NCI-H69 (cell line): ENCODE measurements at places on chromosomes 1 and 21.

GRCh38 chr1:14611792-14612191 lies 13.3 kb downstream of the KAZN start:
- no peak for DNase-seq

- no peak for DNase-seq
Observed at GRCh38 chr1:162347281-162347680, 29.4 kb downstream of the SPATA46 start.

DNA sequence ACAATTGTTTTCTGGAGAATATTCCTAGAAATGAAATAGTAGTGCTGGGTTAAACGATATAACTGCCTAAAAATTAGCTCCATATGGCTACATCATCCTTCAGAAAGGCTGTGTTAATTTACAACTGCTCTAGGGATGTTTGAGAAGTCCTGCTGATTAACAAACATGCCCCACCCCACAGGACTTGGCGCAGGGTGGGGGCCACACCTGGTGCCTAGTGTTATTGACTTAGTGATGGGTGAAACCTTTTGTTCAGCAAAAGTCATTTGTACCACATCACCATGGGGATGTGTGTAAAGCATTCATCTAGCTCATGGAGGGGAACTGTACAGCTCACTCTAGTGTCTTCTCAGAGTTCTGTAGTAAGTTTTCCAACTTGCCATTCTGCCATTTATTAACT lies 492.8 kb downstream of the CAMTA1 start:
- peak; percentile 97 for DNase-seq

- DNase-seq: no peak
Observed at GRCh38 chr1:111569913-111570312, 49.7 kb upstream of the RAP1A start.

- DNase-seq: peak; percentile 66
Observed at GRCh38 chr21:45363921-45364467, 41.0 kb upstream of the COL18A1 start.

GRCh38 chr1:96427616-96428015 lies 294.0 kb upstream of the PTBP2 start:
- no peak for DNase-seq

- DNase-seq: peak; percentile 70
Observed at GRCh38 chr1:231806623-231807495, 180.3 kb downstream of the DISC1 start.

DNA sequence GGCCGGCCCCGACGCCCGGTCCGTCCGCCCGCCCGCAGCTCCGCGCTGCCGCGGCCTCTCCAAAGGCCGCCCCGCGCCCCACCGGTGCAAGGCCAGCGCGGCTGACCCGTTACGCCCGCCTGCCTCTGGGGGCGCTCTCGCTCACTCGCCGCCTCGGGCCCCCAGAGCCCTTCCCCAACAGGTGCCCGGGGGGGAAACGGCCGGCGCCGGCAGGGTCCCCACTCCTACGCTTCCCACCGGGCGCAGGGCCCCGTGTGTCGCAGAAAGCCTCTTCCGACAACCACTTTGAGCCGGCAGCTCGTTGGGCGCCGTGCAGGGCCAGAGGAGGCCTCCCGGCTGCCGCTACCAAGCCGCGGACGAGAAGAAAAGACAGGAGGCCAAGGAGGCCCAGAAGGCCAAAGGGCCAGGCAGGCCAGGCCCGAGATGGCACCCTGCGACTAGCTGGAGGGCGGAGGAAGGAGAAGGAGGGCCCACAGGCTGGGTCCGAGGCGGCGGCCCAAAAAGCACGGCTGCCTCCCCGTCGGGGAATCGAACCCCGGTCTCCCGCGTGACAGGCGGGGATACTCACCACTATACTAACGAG lies 64.9 kb upstream of the FCGR2A start:
- no peak for DNase-seq

- peak; percentile 76 for DNase-seq
Observed at GRCh38 chr1:151934048-151934493, 24.8 kb upstream of the THEM4 start.

DNA sequence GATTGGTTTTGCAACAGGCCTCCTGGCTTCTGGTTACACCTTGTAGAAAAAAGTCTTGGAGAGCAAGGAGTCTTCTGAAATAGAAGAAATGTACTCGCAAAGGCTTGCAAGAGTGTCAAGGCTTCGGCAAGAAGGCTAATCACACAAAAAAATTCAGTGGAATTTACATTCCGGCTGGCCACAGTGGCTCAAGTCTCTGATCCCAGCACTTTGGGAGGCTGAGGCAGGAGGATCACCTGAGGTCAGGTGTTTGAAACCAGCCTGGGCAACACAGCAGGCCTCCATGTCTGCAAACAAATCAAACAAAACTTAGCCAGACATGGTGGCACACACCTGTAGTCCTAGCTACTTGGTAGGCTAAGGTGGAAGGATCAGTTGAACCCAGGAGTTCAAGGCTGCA lies 7.7 kb upstream of the DOP1B start:
- no peak for DNase-seq

- no peak for DNase-seq
Observed at GRCh38 chr1:1181938-1182410, 8.3 kb downstream of the TTLL10 start.

- DNase-seq: peak; percentile 56
Observed at GRCh38 chr1:179785031-179785431, 41.9 kb downstream of the FAM163A start.

DNA sequence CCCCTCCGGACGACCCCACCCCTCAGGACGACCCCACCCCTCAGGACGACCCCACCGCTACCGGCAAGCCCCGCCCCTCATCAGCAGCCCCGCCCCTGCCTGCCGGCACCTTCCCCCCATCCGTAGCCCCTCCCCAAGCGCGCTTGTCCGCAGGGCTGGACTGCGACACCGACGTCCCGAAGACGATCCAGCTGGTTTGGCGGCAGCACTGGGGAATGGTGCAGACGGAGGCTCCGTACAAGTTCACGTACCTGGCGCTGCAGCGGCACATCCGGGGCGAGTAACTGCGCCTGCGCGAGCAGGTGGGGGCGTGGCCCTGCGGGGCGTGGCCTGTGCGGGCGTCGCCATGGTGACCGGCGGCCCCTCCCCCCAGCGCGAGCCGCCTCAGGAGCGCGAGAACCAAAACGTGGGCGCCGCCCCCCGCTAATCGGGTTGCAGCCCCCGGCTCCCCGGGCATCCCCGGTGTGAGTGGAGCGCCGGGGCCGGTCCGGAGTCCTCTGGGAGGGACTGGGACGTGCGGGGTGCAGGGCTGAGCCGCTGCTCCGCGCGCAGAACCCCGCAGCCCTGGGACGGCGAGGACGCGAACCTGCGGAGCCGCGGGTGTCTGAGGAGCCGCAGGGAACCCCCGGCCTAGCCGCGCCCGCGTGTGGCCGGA lies 4.9 kb downstream of the RNF223 start:
- peak; percentile 80 for DNase-seq

- no peak for DNase-seq
Observed at GRCh38 chr1:224632381-224632871, 16.3 kb downstream of the CNIH3 start.

DNA sequence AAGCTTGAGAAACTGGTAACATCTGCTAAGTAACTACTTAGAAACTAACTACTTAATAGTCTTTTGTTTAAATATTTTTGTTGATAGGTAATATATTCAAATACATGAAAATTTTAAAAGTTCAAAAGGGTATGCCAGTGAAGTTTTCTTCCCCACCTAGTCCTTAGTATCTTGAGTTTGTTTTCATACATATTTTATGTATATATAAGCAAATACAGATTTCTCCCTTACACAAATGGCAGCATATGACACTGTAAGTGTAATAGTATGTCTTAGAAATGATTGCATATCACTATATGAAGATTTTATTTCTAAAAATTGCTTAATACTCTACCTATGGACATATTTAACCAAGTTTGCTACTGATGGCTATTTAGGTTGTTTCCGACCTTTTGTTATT lies 38.9 kb downstream of the MARK1 start:
- no peak for DNase-seq

DNA sequence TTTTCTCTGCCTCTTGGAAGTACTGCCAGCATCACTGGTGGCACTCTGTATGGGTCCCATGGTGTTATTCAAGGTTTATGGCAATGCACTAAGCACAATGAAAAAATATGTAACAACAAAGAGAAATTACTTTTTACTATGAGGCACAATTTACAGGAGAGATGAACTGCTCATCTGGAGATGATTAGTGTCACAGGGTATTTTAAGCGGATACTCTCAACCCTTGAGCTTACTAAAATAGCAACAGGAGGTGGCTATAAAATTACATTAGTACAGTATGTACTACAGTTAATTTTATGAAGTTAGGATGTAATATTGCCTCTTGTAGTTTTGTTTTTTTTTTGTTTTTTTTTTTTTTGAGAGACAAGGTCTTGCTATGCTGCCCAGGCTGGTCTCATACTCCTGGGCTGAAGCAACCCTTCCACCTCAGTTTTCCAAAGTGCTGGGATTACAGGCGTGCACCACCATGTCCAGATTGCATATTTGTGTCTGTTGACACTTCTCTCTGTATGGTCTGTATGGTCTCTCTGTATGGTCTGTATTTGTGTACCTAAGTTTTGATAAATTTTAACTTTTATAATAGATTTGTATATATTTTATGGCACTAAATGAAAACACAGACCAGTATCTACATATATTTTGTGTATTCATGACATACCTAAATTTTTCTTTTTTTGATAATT lies 175.6 kb upstream of the HP1BP3 start:
- DNase-seq: no peak

DNA sequence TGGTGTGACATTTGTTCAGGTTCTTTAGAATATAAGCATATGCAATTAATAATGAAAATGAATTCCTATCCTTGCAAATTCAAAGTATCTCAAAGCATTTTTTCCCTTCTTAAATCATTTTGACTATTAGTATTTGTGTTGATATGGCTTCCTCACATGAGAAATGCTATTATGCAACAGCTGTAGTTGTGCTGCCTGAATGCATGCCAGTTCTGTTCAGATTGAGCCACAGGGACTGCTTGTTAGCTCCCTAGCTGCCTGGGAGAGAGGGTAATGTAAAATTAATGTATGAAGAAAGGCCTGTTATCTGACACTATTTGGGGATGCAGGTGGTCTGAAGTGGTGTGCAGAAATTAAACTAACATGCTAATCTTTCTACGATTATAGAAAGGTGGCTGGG lies 45.5 kb downstream of the CACHD1 start:
- peak; percentile 70 for DNase-seq

DNA sequence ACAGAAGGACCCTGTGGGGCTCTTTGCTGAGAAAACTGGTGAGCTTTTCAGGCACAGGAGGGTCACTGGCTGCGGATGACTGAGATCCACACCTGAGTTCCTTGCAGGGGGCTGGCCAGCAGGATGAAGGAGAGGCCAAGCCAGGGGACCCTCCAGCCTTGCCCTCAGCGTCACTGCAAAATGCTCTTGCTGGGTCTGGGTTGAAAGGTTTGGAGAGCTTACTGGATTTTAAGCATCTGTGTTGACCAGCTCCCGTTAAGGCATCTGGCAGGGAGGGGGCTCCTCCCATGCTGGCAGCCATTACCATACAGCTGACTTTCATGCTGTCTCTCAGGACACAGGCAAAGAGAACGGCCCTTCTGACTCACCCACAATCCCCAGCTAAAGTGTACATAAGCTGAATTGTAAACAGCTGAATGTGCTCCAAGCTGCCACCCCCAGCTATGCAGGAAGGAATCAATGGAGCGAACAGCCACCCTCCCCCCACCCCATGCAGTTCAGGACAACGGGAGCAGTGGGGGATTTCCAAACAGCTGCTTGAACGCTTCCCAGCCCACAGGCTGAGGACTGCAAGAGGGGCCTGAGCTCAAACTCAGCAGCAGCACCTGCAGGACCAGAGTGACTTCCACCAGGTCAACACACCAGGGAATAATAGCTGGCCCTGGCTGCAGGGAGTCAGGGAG lies 21.3 kb upstream of the A3GALT2 start:
- DNase-seq: peak; percentile 95

GRCh38 chr21:19776076-19776475 lies 1222.1 kb upstream of the NCAM2 start:
- no peak for DNase-seq
